ENCODE measurements at places on chromosomes 7 and 10. TPM values are rescaled to one million over a fixed set of nuclear protein-coding genes. Genes with fewer than 3 reads are reported as not detected.

The HOXA13 gene
- not detected for total RNA-seq

The PNLIPRP1 gene
- not detected for total RNA-seq

DNA sequence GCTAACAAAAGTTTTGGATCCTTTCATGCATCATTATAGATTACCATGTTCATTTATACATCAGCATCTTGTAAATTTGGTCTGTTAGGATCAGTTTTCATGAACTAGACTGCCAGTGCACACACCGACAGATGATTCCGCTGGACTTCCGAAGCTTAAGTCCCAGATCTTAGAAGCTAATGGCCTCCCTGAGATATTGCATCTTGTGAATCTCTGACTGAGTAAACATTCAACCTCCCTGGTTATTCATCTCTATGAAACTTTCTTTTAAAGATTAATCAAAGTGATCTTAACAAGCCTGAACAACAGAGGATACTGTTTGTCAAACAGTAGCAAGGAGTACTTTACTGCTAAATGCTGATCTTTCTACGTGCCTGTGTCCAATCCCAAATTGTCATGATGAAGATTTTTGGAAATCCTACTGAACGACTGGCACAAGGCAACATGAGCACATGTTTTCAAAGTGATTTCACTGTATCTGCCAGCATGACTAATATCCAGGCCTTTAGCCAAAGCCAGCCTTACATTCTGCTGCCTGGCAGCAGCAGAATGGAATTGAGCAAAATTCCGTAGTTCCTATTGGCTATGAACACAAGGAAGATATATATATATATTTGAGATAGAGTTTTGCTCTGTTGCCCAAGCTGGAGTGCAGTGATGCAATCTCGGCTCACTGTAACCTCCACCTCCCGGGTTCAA is 91.3 kb upstream of the ANK3 start:
- no peak for DNase-seq

GRCh38 chr7:91636129-91636724 is 244.3 kb downstream of the MTERF1 start:
- no peak for DNase-seq
